Stimulated activated CD8-positive, alpha-beta memory T cell treated with anti-CD3 and anti-CD28 coated beads, Interleukin-4, amount 100 ng/mL, for 4 hours (primary cell): ENCODE measurements at places on chromosomes 4 and X.

GRCh38 chr4:152676052-152676854 is 3.5 kb downstream of the TMEM154 start:
- DNase-seq = no peak

DNA sequence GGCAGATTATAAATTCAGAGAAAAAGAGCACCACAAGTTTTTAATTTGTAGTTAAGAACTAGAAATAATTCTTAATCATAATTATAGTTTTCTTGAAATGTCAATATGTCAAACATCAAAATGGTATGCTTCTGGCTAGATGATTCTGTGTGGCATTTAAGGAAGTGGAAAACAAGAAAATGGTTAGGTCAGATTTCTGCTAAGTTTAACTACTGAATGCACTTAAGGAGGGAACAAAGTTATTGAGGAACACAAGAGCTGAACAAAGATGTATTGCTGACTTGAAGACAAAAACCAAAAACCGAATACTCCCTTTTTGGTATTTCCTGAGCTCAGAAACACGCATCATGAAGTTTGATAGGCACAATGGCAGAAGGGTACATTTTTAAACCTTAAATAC is 58.7 kb upstream of the GPR34 start:
- DNase-seq = no peak

DNA sequence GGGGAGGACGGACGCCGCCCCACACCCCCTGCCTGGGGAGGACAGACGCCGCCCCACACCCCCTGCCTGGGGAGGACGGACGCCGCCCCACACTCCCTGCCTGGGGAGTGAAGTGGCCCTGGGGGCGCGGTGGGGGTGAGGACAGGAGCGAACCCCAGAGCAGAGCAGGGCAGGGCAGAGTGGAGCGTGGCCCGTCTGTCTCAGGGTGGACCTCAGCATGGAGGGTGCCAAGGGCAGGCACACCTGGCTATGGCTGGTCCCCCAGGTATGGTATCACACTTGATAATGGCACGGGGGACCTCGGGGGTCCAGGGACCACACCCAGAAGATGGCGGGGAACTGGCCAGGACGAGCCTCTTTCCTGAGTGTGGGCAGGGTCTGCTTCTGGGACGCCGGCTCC is 9.6 kb downstream of the LRPAP1 start:
- no peak for DNase-seq

GRCh38 chr4:95835672-95836071 is 4.2 kb upstream of the PDHA2 start:
- DNase-seq = no peak
